ENCODE measurements at places on chromosomes 16 and 17.
A peak's percentile ranks its signal among the peaks of the same experiment; 100 is the strongest.

DNA sequence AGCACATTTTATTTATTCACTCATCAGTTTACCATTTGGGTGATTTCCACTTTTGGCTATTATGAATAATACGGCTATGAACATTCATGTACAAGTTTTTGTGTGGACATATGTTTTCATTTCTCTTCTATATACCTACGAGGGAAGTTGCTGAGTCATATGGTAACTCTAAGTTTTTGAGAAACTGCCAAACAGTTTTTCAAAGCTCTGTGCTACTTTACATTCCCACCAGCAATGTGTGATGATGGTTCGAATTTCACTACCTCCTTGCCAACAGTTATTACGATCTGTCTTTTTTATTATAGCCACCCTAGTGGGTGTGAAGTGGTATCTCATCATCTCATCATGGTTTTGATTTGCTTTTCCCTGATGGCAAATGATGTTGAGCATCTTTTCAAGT lies 63.7 kb upstream of the MRTFB start:
- DNase-seq: no peak

DNA sequence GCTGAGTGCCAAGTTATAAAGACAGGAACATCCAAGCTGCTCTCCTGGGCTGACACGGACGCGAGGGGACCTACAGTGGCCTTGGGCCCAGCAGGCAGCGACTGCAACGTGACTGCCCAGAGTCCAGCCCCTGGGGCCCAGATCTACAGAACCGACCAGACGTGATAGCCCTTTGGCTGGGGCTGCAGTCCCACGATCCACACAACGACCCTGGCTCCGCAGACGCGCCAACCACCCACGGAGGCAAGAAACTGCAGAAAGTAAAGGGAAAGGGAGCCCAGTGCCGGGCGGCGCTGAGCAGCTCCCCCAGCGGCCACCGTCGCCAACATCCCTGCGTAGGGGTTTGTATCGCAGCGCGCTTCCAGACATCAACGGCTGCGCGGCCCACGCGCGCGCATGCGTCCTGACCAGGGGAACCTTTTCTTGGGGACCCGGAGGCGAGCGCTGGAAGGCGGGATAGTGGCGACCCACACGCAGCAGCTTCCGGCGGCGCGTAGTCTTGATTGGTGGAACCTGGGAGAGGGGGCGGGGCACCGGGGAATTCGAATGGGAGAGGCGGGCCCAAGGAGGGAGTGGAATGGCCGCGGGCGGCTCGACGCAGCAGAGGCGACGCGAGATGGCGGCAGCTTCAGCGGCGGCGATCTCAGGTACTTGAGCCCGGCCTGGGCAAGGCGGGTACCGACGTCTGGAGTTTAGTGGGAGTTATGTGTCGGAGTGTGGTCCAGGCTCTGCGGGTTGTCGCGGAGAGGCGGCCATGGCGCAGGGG lies at the start of gene KIF22:
KIF22 (plus strand) TSS at position 569 of the 766 bp plus-strand sequence; CDS start at position 578, 9 bp downstream.
- peak; percentile 99 for DNase-seq

DNA sequence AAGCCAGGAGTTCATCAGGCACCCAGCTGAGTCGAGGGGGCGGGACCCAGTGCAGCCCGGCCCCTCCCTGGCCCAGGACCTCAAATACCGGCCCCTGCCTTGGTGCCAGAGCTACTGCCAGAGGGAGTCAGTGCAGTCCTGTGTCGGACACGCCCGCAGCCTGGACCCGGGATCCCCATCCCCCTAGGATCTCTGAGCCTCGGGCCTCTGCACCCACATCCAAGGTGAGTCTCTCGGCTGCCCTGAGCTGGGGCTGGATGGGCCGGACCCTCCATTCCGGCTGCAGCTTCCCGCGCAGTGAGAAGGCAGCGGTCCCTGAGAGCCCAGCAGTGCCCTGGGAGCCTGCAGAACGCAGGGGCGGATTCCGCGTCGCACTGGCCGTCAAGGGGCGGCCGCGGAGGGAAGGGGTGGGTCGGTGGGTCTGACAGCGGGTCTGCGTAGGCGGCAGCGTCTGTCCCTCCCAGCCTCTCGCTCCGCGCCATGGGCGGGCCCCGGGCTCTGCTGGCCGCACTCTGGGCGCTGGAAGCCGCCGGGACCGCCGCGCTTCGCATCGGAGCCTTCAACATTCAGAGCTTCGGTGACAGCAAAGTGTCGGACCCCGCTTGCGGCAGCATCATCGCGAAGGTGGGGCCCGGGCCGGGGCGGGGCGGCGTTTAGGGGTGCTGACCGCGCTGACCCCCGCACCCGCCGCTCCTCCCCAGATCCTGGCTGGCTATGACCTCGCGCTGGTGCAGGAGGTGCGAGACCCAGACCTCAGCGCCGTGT lies at the start of gene DNASE1L2:
DNASE1L2 (plus strand) TSS at position 108 of the 765 bp plus-strand sequence; CDS start at position 481, 373 bp downstream.
- no peak for DNase-seq

- no peak for DNase-seq
Measured at GRCh38 chr16:86297866-86298757, 212.2 kb upstream of the FOXF1 start.

DNA sequence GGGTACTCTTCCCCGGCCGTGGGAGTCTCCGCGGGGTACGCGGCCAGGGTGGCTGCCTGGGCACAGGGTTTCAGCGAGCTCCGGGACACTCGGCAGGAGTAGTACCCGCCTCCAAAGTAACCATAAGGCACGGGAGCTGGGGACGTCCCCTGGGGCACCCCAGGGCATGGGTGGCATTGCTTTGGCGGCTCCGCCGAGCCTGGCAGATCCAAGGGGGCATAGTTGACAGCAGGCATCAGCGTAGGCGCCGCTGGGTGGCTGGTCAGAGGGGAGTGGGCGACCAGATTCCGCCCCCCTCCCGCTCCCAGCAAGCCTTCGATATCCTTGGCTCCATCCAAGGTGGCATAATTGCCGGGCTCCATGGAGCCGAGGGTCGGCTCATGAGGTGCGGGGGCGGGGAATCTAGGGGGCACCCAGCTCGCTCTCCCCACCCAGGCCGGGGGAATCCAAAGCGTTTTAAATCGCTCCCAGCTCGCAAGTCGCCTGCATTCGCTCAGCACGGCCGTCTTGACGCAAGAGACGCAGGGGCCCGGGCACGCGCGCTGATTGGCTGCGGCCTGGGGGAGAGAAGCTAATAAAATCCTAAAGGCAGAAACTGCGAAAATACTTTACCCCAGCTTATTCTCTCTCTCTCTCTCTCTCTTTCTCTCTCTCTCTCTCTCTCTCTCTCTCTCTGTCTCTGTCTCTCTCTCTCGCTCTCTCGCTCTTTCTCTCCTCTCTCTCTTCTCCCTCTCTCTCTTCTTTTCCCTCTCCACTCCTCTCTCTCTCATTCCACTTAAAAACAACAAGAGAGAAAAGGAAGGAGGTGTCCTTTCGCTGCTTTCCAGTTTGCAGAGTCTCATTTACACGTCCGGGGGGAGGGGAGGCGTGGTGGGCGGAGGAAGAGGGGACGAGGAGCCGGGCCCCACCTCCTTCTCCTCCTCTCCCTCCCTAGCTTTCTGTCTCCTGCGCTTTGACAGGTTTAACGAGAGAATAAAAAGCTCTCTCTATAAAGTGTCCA lies at the start of gene HOXB13:
HOXB13 (minus strand) TSS at position 519 of the 1,000 bp plus-strand sequence; CDS start at position 362, 157 bp downstream.
- peak; percentile 88 for DNase-seq

- no peak for DNase-seq
Measured at GRCh38 chr17:57603546-57603945, 141.6 kb downstream of the CCDC182 start.

- no peak for DNase-seq
Measured at GRCh38 chr16:25896411-25896810, 204.7 kb downstream of the HS3ST4 start.
